ENCODE measurements at places on chromosomes 7 and 10. TPM values are rescaled to one million over a fixed set of nuclear protein-coding genes. Genes with fewer than 3 reads are reported as not detected.

The TMEM229A gene
- total RNA-seq, result not detected

The ARHGAP21 gene
- total RNA-seq, result 105 TPM

The SPDYE3 gene
- total RNA-seq, result not detected

The FOXP2 gene
- 21.3 TPM for total RNA-seq

The JAKMIP3 gene
- 0.16 TPM for total RNA-seq

The AKR1C2 gene
- total RNA-seq, result 25.9 TPM

The MKI67 gene
- total RNA-seq, result 0.33 TPM

GRCh38 chr7:110522761-110523200 is 568.1 kb upstream of the LRRN3 start:
- DNase-seq, result no peak

DNA sequence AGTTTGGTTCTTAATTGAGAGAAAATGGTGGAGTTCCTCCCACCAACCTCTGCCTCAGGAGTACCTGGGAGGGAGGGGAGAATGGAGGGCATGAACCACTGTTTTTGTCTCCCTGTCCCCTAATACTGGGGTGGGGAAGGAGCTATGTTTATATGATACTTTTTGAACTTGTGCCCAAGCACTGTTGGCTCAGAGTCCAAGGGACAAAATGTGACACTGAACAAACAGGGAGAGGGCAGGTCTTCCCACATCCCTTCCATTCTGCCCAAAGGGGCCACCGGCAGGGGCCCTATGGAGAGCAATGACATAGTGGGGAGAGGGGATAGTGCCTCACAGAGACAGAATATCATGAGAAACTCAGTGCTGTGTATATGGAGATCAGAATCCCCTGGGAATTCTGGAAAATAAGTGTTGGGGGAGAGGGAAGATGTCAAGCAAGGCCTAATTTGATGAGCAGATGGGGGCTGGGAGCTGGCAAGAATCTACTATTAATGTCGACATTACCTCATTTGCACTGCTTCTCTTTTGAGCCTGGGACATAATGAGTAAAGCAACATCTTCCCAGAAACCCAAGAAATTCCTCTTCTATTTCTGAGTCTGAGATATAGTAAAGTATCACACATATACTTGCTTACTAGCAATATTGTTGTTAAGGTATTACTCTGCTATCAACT is 180.6 kb downstream of the CYP26A1 start:
- no peak for DNase-seq

- DNase-seq, result no peak
Measured at GRCh38 chr10:75191821-75192568, 18.6 kb upstream of the VDAC2 start.

DNA sequence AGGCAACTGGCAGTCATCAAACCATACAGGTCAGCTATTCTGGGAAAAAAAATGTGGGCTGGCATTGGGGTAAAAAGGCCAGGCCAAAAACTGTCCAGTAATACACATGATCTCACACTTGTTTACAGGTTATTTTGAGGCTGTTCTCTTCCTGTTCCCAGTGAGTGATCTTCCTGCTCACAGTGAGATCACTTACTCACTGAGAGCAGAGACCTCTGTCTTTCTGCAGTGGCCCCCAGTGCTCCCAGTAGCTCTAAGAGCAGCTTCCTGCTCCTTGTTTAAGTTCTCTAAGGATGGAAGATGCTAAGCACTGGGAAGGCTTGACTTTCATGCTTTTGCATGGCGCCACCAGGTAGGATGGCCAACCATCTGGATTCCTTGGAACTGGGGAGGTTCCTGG is 93.5 kb upstream of the KIAA1217 start:
- DNase-seq, result no peak

GRCh38 chr10:120827251-120827875 is 23.8 kb upstream of the WDR11 start:
- DNase-seq, result no peak

- DNase-seq, result no peak
Measured at GRCh38 chr10:84549368-84550165, 221.2 kb downstream of the CCSER2 start.

DNA sequence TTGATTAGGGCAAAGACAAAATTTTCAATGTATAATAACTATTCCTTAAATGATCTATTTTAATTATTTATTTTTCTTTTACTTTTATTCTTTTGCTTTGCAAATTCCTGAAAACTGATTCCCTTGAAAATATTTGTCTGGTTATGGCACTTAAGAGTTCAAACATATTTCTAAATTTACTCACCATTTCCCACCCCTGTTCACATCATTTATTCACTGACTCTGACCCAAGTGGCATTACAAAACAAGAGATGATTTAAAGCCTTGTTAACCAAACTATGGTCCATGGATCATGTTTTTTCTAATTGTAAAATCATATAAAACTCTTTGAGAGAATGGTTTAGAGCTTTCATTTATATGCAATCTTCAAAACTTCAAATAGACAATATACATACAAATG is 1256.1 kb upstream of the LRRN3 start:
- no peak for DNase-seq

Data from breast epithelium (tissue), 4 donors.